GM13977 (cell line): ENCODE measurements at places on chromosomes 5 and 9.

DNA sequence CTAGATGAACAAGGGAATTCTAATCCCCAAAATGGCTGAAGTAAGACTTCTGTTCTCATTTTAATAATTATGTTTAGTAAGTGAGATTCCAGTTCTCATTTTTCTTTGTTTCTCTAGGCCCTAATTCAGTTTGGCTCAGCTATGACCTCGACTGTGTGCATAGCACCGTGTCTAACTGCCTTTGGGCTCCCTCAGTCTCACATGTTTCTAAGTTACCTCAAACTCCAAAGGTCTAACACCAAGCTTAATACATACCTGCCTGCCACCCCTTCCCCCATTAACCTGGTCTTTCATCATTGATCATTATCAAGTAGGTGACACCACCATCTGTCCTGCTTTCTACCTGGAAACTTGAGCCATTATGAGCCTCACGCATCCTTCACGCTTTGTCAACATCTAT lies 273.2 kb downstream of the SAXO1 start:
- DNase-seq = no peak

DNA sequence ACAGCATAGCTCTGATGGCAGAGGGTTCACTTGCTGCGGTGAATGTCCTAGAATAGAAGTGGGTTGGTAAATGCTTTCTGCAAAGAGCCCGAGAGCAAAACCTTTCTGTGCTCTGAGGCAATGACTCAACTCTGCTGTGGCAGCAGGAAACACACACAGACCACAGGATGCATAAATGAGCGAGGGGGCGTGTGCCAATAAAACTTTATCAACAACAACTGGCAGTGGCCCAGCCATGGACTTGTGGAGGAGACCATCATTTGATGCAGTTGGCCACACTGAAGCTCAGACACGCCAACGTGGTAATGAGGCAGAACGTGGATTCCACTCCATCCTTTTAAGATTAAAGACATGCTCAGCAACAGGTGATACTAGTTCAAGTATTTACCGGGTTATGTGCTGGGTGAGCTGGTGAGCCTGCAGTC lies 6.8 kb downstream of the MRPL36 start:
- peak; percentile 90 for DNase-seq

DNA sequence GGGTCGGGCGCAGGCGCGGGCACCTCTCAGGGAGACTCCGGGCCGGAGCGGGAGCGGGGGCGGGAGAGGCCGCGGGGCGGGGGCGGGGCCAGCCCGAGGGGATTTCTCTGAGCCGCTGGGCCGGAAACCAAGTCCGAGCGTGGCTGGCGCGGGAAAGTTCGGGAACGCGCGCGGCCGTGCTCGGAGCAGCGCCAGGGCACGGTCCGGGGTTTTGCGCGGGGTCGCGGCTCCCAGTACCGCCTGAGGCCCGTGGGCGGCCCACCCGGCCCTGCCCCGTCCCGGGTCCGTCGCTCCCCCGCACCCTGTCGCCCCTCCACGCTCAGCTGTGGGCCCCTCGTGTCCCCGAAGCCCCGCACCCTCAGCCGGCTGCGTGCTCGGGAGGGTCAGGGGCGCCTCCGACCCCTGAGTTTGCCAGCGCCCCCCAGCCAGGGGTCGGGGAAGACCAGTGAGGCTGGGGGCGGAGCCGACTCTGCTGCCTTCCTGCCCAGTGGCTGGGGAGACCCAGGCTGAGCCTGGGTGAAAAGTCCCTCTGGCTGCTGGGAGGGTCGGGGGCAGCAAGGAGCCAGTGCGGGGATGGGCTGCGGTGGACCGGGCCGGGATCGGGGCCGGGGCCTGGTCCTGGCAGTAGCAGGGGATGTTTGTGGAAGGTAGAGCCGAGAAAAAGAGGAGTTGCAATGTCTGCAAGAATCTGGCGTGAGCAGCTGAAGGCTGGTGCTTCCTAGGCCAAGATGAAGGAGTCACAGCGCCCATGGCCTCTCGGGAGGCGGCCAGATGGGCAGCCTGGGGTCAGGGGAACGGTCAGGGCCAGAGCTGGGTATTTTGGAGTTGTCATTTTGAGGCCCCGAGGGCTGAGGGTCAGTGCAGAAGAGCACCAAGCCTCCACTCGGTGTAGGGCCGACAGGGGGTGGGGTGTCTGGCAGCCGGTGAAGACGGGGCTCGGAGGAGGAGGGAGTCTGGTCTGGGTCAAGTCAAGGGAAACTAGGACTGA lies 588 bp downstream of the TRAF2 start:
- DNase-seq = peak; percentile 68

DNA sequence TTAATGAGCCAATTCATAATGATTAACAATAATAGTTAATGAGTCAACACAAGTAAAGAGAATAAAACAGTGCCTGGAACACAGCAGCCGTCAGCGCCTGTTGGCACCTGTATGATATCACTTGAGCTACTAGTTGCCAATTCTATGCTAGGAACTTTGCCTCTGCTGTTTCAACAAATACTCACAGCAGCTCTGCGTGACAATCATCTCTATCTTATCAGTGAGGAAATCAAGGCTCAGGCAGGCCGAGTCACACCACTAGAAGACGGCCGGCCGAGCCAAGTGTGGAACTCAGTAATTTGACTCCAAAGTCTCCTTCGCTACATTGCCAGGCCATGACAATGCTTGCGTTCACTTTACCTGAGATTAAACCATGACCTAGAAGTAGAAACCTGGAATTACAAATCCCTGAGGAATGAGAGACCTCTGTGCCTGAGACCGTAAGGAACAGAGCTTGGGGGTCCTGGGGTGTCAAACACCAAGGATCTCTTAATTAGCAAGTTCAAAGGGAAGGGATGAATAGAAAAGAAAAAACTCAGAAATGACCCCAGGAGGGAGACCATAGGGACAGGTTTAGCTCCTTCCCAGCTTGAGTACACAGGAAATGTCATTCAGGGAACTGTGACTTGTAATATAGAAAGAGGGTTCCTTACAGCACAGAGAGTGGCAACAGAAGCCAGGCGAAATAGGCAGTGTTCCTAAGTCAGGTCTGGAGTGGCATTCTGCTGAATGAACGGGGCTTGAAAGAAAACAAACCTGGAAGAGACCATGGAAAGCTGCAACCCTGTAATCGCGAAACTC lies 109.1 kb downstream of the SUSD1 start:
- no peak for DNase-seq

GRCh38 chr5:33549982-33550567 lies 109.3 kb downstream of the TARS1 start:
- no peak for DNase-seq

- DNase-seq = no peak
Measured at GRCh38 chr5:34718516-34718915, 62.4 kb downstream of the RAI14 start.

GRCh38 chr5:21831145-21831787 lies 1021.9 kb downstream of the CDH12 start:
- DNase-seq = no peak

DNA sequence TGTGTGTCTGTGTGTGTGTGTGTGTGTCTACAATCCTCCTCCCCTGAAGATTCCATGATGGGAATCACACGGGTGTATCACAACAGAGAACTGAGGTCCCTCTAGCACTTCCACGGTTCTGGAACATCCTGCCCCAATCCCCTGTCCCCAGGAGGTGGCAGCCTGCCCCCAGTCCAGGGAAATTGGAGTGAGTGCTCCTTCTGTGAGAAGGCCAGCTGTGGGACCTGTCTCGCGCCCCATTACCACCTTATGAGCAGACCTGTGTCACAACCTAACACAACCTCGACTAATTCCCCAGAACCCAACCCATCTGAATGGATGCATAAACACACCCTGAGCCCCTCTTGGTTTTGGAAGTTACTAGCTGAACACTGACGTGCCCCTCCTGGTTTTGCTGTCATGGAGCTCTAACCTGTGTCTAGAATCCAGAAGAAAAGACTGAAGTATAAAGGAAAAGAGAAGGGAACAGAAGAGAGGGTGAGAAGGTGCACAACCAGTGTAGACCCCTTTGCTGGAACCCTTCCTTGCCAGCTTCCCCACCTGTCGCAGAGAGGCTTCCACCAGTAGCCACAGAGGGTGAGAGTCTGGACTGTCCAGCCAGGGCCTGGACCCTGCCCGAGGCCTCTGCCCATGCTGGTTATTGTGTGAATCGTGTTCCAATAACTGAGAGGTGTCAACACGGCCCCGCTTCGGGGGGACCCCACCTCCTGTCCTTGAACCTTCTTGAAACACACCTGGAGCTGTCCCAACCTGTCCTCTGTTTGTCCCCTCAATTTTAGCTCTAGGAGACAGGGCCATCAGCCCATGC lies 3.4 kb downstream of the BTNL9 start:
- DNase-seq = no peak

DNA sequence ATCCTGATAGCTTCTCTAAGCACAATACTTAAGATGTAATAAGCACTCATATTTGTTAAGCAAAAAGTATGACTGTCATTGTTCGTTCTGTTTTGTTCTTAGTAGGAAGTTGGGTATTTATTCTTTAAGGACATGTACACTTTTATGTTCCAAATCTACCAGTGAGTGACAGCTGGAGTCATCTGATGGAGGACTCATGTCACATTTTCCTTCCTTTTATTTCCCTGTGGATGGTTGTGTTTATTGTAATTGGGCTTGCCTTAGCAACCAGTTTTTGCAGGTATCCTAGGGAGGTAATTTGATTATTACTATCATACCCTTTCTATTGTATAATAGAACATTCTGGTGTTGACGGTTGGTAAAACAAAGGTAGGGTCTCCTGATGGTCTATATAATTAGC lies 145.7 kb downstream of the ZSWIM6 start:
- DNase-seq = no peak

GRCh38 chr5:56375011-56375410 lies 141.9 kb upstream of the ANKRD55 start:
- no peak for DNase-seq

DNA sequence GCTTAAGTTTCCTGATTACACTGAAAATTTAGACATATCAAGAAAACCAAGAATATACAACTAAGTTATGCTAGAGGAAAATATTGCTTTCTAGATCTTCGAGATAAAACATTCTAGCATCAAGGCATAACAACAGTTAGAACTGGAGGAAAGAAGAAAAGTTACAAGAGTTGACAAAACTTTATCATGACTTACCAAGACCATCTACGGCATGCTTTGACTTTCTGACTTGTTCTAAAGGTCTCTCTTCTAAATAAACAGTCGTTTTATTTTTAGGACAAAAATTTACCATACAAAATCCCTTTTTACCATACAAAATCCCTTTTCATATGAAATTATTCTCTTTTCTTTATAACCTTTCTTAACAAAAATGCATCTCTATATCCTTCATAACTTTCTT lies 1110.1 kb upstream of the CDH10 start:
- DNase-seq = no peak

DNA sequence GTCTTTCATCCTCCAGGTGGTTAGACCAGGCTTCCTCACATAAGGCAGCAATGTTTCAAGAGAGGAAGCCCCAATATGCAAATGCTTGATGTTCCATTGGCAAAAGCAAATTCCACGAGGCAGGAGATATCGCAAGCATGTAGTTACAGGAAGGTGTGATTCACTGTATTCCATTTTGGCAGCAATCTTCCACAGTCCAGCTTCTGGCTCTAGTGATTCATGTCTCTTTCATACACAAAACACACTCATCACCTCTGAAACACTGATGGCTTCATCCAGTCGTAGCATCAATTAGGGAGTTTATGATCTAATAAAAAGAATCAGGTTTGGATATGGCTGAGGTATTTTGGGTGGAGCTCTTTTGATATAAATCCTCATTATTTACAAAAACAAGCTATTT lies 552.2 kb upstream of the RIOK2 start:
- no peak for DNase-seq

DNA sequence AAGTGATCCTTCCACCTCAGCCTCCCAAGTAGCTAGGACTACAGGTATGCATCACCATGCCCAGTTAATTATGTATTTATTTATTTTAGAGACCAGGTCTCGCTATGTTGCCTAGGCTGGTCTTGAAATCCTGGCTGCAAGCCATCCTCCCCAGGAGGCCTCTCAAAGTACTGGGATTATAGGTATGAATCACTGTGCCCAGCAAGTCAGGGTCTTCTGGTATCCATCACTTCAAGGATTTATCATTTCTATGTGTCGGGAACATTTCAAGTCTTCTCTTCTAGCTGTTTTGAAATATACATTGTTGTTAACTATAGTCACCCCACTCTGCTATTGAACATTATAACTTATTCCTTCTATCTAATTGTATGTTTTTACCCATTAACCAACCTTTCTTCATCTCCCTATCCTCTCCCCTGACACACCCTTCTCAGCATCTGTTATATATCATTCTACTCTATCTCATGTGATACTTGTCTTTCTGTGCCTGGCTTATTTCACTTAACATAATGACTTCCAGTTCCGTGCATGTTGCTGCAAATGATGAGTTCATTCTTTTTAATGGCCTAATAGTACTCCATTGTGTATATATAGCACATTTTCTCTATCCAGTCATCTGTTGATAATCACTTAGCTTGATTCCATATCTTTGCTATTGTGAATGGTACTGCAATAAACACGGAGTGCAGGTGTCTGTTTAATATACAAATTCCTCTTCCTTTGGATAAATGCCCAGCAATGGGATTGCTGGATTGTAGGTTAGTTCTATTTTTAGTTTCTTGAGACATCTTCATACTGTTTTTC lies 26.4 kb downstream of the UTP15 start:
- DNase-seq = no peak

- no peak for DNase-seq
Measured at GRCh38 chr5:29252390-29252789, 1941.1 kb upstream of the CDH6 start.

- DNase-seq = no peak
Measured at GRCh38 chr5:56565644-56566043, 249.7 kb upstream of the MAP3K1 start.

DNA sequence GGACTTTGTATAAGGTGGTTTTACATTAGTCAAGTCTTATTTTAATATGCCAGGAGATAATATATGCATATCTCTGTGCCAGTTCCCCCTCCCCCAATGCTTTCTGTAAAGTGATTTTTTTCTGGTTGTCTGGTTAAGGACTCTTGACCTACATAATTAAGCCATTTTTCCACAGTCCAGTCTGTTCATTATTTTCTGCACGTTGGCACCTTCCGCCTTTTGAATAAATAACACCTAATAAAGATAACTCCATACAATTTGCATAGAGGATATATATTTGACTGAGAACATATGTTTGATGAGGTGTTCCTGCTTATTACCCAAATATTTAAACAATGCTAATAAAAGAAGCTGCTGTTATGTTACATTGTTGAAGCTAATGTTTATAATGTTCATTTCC lies 320.9 kb downstream of the DMAC1 start:
- no peak for DNase-seq

- DNase-seq = no peak
Measured at GRCh38 chr9:13205824-13206223, 73.7 kb downstream of the MPDZ start.

DNA sequence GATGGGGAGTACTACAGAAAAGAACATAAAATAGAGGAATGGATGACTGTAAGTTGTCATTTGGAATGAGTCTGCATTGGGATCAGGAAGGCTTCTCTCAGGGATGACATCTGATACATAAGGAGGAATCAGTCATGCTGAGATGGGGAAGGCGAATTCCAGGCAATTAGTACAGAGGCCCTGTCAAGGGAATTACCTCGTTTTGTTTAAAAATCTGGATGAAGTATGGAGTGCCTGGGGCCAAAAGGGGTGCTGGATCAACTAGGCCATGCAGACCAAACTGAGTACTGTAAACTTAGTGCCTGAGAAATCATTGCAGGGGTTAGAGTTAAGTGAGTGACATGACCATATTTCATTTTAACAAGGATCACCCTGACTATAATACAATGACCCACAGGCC lies 30.5 kb downstream of the JAKMIP2 start:
- no peak for DNase-seq

GRCh38 chr5:134708301-134708700 lies 30.0 kb upstream of the CAMLG start:
- no peak for DNase-seq

- DNase-seq = peak; percentile 16
Measured at GRCh38 chr9:25716220-25716872, 38.1 kb upstream of the TUSC1 start.
